Activated CD4-positive, alpha-beta T cell treated with anti-CD3 and anti-CD28 coated beads, Interleukin-2, amount 10 ng/mL, durations not matched to agents 24 days and 14 days (primary cell): ENCODE measurements at places on chromosomes 3 and 15. TPM values are rescaled to one million over a fixed set of nuclear protein-coding genes. Genes with fewer than 3 reads are reported as not detected.

CCDC191 gene
- 0.66 and 1.7 TPM in 2 replicates for total RNA-seq

MME gene
- total RNA-seq: not detected in 2 replicates

KCNMB3 gene
- total RNA-seq: 0.19 and 0.70 TPM in 2 replicates

NDN gene
- total RNA-seq: 3.1 and 3.6 TPM in 2 replicates

CDCP1 gene
- total RNA-seq: 3.2 and 3.3 TPM in 2 replicates

COLQ gene
- 1.7 TPM in 2 replicates for total RNA-seq

GRCh38 chr3:59334585-59334984 is 284.8 kb upstream of the CFAP20DC start:
- no peak for DNase-seq

DNA sequence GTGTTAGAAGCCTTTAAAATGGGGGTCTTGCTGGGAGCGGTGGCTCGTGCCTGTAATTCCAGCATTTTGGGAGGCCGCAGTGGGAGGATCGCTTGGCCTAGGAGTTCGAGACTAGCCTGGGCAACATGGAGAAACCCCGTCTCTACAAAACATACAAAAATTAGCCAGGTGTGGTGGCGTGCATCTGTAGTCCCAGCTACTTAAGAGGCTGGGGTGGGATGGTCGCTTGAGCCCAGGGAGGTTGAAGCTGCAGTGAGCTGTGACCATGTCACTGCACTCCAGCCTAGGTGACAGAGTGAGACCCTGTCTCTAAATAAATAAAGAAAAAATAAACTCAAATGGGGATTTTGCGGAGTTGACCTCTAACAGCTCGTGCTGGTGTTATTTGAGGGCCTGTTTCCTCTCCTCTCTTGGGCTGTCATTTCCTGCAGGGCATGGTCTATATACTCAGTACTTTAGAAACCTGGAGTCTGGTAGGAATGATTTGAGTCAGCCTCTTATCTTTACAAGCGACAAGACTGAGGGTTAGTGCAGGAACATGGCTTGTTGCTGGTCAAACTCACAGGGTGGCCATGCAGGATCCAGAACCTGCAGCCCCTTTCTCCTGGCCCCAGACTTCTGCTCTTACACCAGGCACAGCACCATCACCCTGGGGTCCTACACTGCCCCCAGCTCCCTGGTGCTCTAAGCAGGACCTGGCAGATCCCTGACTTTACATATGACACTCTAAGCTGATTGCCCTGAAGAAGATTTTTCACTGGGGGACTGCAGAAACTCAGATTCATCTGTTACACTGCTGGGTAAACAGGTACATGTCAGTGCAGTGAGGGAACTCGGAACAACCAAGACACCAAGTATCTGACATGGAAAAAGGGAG is 15.1 kb downstream of the EHD4 start:
- no peak for DNase-seq

- no peak for DNase-seq
Observed at GRCh38 chr3:48413611-48414010, 16.3 kb downstream of the PLXNB1 start.

- no peak for DNase-seq
Observed at GRCh38 chr3:45644063-45644790, 45.0 kb upstream of the SACM1L start.

- DNase-seq: no peak
Observed at GRCh38 chr3:123290962-123291361, 89.2 kb downstream of the SEC22A start.

DNA sequence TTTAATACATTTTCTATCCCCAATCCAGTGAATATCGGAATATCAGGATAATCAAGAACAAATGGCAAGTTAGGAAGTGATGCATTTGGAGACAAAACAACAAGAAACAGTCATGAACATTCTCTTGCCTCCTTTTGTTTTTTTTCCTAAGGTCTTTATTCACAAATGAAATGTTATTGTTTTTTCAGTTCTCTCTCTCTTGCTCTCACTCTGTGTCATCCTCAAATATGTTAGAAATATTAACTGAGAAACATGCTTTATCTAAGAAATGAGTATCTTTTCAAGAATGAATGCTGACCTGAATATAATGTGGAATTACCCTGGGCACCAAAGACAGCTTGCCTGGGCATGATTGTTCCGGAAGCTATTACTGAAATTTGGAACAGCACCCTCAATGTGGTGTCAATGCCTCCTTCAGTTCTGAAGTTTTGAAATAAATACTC is 51.3 kb downstream of the RBMS3 start:
- DNase-seq: no peak

GRCh38 chr3:44995142-44995770 is 19.2 kb downstream of the EXOSC7 start:
- DNase-seq: no peak

GRCh38 chr15:52567871-52568600 is 794 bp downstream of the ARPP19 start:
- peak; percentile 81 for DNase-seq

- DNase-seq: no peak
Observed at GRCh38 chr3:158381262-158381868, 189.6 kb upstream of the MLF1 start.

- no peak for DNase-seq
Observed at GRCh38 chr3:115246461-115247020, 99.5 kb upstream of the ZBTB20 start.

- no peak for DNase-seq
Observed at GRCh38 chr15:62719316-62719715, 323.2 kb upstream of the TPM1 start.

- DNase-seq: peak; percentile 30
Observed at GRCh38 chr15:97972366-97972765, 11.9 kb downstream of the ARRDC4 start.

DNA sequence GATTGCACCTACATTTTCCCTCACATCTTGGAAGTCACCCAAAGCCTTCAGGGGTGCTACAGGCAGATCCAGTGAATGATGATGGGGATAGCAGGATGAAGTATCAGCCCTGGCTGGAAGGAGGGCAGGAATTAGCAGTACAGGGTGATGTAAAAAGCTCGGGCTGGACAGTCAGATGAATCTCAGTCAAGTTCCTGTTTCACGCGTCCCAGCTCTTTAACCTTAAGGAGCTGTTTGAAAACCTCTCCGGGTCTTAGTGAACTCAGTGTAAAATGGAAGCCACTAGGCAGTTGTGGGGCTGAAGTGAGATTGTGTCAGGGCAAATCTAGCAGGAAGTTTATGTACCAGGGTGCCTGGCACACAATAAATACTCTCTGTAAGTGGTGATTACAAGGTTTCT is 166.4 kb upstream of the PROK2 start:
- no peak for DNase-seq
